AG10803 (cell line): ENCODE measurements at places on chromosomes 6 and 20.

- DNase-seq: no peak
Measured at GRCh38 chr20:60760256-60761000, 491.6 kb upstream of the CDH4 start.

DNA sequence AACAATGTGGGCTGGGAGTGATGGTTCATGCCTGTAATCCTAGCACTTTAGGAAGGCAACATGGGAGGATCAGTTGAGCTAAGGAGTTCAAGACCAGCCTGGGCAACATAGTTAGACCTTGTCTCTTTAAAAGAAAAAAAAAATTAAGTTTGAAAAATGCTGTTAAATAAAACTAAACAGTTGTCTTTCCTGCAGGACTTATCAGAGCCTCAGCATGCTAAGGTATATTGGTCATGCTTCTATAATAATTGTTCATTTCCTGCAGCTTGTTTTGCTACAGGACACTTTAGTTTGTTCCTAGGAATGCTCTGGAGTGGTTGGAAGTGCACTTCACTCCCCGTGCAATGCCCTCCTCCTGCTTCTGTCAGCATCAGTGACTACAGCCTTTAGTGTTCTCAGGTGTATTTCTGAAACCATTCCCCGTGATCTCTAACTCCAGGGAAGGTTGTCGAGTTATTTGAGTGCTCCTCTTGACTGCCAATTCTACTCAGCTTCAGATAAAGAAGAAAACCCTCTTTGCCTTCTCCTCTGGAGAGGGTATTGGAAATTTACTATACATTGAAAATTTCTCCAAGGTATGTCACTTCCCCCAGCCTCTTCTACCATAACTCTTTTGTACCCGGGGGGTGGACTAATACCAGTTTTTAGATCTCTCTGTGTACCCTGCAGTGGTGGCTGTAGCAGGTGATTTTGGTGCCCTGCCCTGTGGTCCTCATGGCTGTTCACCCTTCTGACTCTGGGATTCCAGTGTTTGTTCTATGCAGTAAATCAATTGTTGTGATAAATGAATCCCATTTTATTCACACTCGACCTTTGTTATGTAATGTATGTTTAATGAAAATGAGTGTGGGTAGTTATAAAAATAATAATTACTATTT lies 33.8 kb downstream of the NHLRC1 start:
- DNase-seq: no peak

DNA sequence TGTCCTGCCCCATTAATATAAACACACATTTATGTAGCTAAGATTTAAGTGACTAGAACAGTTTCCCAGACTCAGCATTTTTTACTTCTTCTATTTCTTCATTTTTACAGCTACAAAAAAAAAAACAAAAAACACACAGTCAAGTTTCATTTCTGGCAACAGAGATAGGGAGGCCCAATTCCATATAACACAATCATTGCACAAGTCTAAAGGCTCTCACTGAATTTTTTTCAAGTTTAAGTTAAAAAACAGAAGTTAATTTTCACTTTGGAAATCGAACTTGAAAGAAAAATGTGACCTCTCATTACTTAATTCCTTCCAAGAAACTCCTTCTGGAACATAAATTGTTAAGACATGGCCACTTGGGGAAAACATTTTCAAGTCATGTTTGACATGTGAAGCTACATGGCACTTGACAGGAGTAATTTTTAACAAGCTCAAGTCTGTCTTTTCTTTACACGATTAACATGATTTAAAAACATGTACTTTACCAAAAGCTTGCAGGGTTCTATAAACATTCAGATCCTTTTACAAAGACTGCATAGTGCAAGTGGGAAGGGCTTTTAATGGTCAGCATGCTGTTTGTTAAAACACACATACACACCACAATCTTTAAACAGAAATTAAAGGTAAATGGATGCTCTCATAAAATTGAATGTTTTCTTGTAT lies 100.1 kb upstream of the CCDC28A start:
- no peak for DNase-seq

DNA sequence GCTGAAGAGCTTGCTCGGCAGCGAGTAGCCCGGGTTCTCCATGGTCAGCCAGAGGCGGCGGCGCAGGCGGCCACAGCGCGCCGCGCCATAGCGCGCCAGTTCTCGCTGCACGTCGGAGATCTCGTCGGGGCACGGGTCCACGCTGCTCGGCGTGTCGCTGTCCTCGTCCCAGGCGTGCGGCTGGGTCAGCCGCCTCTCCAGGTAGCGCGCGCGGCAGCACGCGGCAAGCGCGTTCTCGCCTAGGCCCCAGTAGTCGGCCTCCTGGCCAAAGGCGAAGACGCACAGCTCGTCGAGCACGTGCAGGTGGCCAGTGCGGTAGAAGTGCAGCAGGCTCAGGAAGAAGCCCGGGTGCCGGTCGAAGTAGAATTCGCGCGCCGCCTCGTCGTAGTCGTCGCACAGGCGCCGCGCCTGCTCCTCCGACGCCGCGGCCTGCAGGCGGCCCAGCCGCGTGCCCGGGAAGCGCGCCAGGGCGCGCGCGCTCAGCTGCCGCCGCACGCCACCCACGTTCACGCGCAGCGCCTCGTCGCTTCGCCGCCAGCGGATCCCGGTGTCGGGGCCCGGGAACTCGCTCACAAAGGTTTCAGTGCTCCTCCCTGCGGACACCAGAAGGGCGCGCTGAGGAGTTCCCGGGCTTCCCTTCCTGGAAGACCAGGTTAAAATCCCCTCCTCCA lies 2.7 kb downstream of the KCNS1 start:
- DNase-seq: peak; percentile 11
